ENCODE measurements at places on chromosomes 13 and 19. TPM values are rescaled to one million over a fixed set of nuclear protein-coding genes. Genes with fewer than 3 reads are reported as not detected.

DNA sequence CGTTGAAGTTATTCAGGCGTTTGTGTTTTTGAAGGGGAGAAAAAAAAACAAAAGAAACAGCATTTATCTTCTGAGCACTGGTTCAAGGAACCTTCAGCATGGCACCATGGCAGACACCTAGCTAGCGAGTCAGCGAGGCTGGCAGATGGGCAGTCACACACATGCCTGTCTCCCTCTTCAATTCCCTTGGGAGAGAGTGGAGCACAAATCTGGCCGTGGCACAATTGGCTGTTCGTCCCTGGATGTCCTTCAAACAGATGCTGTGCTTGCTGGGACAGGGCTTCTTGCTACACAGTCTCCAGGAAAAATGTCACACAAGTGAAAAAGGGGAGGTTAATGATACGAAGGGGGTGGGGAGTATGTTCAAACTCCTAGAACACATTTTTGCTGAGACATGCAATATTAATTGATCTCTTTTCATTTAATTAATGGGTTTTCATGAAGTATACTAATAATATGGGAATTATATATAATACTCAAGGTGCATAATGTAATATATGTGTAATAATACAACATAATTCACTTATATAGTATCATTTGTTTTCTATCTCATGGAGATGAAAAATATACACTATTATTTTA is 1674.5 kb upstream of the SLC10A2 start:
- DNase-seq = no peak

DNA sequence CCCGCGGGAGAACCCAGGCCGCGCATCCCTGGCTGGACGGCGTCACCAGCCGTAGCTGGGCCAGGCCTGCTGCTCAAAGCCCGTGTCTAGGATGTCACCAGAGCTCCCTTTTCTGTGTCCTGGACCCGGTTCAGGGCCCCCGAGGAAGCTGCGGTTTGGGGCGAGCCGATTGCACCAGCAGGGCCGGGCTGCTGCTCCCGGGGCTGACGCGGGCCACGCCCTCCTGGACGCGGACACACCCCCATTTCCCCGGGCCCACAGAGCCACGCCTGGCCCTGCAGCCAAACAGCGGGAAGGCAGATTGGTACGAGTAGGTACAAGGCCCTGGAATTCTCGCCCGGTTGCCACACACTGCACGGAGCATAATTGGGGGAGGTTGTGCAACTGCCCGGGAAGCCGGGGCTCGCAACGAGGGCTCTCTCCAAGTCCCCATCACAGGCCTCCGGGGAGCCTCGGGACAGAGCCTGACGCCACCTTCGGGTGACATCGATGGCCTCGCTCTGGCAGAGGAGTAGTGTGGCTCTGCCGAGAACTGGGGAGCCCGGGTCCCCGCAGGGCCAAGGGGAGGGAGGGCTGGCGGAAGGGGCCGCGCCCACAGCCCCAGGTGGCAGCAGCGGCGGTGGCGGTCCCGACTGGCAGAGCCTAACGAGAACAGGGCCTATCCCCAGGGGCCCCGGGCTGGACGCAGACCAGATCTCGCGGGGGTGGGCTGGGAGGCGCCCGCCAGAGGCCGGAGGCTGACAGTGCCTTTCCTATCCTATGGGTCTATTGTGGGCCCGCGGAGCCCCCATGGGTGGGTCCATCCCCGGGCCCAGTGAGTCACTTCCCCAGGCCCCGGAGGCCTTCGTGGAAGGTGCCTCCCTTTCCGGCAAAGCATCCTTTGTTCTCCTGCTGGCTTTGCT is 23.5 kb downstream of the KCTD15 start:
- DNase-seq = peak; percentile 22

DNA sequence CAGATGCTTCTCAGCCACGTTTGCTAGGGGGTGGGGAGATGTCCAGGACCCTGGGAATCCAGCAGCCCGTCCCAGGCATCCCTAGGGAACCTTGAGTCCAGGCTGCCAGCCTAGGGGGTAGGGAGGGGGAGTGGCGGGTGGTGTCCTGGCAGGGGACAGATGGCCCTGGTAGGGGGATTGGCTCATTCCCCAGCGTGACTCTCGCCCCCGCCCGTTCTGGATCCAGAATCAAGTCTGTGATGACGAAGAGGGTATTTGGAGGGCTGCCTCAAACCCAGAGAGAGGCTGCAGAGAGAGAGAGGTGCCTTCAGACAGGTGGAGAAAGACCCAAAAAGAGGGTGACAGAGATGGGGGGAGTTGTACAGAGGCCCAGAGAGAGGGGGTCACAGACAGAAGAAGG is 4.1 kb downstream of the SLC17A7 start:
- no peak for DNase-seq

GRCh38 chr13:67946131-67946530 is 716.0 kb upstream of the PCDH9 start:
- DNase-seq = no peak

GRCh38 chr19:55454787-55455243 is 6.6 kb downstream of the ISOC2 start:
- peak; percentile 50 for DNase-seq

DNA sequence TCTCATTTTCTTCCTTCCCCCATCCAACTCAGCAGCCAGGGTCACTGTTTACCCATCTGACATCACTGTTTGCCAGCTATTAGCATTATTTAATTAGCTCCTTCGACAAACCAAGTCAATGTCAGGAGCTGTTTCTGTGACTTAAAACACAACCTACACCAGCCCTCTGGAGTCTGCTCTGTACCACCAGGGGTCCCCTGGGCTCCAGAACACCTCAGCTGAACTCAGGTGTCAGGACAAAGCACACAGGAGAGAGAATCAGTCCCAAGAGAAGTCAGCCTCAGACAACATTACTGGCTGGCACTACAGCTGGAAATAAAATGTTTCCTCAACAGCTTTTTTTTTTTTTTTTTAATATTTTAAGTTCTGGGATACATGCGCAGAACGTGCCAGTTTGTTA is 45.1 kb downstream of the DCLK1 start:
- no peak for DNase-seq

- no peak for DNase-seq
Observed at GRCh38 chr13:79225487-79226232, 180.4 kb downstream of the RBM26 start.

DNA sequence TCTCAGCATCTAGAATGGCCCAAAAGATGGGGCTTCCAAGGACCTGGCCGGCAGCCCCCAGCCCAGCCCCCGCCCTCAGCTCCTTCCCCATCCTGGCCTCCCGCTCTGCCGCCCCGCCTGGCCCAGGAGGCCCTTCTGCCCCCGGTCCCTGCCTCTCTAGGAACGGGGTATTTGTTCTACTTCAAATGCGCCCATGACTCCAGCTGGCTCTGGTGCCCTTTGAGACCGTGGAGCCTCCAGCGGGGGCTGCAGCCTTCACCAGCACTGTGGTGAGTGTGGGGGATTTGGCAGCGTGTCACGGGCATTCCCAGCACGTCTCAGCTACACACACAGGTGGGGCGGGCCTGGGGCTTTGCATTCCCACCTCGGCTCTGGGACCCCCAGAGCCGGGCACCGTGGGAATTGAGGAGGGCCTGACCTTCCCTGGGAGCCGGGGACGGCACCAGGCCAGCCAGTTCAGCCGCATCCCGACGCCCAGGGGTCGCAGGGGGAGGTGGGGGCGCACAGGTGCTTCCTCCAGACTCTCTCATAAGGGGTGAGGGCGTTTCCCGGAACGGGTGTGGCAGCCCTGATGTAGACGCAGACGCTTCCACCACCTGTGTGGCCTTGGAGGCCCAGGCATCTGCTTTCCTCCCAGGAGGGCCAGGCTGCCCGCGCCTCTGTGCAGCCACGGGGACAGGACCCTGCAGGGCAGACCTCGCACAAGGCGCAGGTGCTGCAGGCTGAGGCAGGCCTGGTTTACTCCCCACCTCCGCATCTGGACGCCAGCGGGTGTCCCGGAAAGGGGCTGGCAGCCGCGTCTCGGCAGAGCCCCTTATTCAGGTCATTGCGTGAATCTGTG is 947 bp downstream of the ATP4B start:
- no peak for DNase-seq

DNA sequence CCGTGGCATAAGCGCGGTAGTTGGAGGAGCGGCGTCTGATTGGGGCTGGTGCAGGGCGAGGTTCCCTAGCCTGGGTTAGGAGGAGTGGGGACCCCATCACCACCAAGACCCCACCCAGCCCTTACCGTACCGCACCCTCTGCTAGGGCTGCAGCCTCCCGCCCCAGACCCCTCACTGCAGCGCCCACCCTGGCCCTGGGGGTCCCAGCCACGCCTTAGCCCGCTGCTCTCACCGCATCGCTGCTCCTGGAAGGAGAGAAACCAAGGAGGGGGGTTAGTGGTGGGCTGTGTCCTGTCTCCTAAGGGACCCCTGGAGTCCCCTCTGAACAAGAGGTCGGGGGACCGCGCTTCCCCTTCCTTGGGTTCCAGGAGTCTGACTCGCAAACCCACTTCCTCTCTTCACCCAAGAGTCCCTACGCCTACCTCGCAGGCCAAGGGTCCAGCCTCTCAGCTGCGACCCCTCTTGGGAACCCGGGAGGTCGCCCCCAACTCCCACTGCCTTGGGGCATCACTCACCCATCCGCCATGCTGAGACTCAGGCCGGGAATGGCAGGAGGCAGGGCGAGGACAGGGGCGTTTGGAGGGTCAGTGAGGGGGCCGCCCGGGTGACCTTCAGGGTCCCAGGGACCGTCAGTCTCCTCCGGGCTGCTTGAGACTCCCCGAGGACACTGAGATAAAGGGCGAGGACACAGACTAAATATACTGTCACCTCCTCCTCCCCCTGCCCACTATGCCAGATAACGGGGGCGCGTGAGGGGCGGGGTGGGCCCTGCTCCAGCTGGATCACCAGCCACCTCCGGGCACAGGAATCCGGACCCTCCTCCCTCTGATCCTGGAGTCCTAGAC is at the start of gene TNNI3:
Gene TNNI3, minus strand, starts transcription at position 669 of the 845 bp plus-strand sequence. Its CDS starts 143 bp downstream, at position 526.
- DNase-seq = no peak

- DNase-seq = no peak
Observed at GRCh38 chr13:97140611-97141010, 81.5 kb upstream of the MBNL2 start.

- no peak for DNase-seq
Observed at GRCh38 chr13:20699715-20700114, 3.8 kb upstream of the IL17D start.

- peak; percentile 93 for DNase-seq
Observed at GRCh38 chr13:114281351-114282040, at the start of gene UPF3A. UPF3A (plus strand) TSS chr13:114281601; CDS start chr13:114281640, 39 bp downstream.

- DNase-seq = no peak
Observed at GRCh38 chr13:23105051-23105450, 75.7 kb upstream of the SGCG start.

DNA sequence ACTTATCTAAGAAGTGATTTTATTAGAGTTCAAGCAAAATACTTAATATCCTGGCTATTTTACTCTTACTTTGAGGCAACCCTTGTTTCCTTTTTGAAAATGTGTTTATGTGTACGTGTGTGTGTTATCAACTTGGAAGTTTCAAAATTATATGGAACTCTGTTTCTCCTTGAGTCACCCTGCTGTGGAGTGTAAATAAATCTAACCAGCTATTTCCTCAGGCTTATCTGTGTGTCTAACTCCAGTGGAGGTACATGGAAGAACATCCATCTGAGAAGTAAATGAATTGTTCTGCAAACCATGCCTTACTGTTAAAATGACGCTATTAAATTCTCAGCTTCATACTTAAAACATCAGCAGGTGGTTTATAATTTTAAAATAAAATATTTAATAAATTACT is 583.4 kb upstream of the SLITRK5 start:
- DNase-seq = no peak

DNA sequence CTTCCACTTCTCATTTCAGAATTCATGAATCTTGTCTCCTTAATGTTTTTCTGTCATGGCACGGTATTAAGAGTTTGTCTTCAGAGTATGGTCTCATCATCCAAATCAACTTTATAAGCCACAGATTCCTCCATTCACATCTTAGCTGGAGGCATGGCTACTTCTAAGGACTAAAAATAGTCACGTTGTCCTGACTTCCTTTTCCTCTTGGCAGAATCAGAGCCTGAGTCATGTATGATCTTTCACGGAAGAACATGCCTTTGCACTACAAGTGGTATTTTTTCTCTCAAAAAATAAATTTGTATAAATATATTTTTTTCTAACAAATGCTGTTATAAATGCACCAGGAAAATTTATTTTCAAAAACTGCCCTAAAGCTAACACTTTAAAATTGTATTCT is 71.4 kb downstream of the ALOX5AP start:
- no peak for DNase-seq

DNA sequence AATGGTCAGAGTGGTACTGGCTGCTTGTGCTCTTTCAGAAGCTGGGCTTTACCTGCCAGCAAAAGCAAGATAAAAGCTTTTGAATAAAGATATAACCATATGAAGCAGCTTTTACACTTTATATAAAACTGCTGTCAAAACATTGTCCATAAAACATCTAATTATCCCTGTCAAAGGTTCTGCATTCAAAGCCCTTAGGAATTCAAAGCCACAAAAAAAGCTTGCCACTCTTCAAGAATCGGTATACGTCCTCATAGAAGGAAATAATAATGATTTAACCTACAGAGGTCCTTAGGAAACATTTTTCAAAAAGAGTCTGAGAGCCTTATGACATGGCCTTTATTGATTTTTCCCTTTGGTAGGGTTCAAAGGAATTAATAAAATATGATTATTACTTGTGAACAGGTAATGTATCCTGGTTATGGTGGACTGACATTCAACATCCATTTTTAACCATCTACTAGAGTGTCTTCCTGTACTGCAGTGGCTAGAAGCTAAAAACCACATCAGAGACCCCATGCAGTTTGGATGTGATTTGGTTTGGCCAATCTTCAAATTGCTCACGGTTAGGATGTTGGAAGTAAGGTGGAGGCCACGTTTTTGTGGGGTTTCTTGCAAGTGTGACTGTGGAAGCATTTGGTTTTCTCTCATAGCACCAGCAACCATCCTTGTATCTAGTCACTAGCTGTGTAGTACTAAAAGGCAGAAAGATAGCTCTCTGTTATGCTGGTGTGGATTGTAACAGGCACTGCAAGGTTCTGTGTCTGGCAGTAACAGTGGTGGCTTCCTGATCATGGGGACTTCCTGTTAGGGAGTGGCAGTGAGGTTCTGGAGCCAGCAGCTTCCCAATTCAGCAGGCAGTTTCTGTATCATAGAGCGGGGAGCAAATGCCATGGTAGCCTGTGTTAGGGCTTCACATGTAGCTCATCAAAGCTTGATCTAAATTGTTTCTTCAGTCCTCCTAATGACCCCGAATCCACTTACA is 441.5 kb downstream of the DIAPH3 start:
- DNase-seq = no peak

DNA sequence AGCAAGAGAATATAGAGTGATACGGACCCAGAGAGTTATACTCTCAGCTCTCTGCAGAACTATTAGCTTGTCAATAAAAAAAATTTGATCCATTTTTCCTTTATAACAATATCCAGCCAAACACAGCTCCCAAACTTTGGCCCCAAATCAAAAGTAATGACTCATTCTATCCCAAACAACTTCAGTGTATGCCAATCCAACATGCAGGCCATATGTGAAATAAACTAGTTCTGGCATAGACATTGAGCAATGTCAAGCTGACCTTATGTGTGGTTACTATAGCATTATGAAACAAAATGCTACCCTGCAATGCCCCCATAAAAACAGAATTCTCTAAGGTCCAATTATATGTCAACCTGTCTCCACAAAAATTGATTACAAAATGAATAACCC is 209.5 kb downstream of the DNAJC15 start:
- DNase-seq = no peak

The SLITRK6 gene
- total RNA-seq = not detected

The DLL3 gene
- total RNA-seq = not detected

The ZNF154 gene
- 7.4 TPM for total RNA-seq

The NTF4 gene
- total RNA-seq = not detected

The CRB3 gene
- total RNA-seq = 4.9 TPM

The TSSK6 gene
- 3.3 TPM for total RNA-seq

Measured in naive thymus-derived CD4-positive, alpha-beta T cell (primary cell).